Central memory CD8-positive, alpha-beta T cell (primary cell): ENCODE measurements at places on chromosomes 11 and 22.
A peak's percentile ranks its signal among the peaks of the same experiment; 100 is the strongest.

DNA sequence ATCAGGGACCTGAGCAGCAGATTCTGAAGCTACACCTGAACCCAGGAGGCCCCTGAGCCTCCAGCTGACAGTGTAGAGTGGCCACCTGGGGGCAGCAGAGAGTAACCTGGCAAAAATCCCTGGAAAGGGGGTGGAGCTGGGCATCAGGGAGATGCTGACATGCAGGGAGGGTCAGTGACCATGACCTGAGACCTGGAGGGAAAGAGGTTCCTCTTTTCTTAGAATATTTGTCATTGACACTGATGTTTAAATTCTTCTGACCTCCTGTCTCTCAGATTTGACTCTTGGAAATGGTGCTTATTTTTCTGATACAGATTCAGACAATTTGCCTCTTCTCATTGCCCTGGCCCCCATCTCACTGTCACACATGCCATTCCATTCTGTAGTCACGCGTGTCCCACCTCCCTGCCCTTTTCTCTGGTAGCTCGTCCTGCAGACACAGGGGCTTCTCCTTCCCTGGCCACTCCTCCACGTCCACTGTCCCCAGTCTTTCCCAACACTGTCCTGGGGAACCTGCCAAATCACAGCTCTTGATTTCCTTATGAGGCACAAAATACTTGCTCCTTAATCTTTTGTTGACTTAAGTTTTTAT lies 117.2 kb upstream of the IGLL5 start:
- H3K36me3 ChIP-seq, result peaks cover 2% of the 10 kb centered on the region
- H3K4me1 ChIP-seq, result peaks cover 80% of the 10 kb centered on the region
- no peak overlapping the region for H3K4me3 ChIP-seq
- H3K27ac ChIP-seq, result peak overlapping the region; percentile 79
- no peak for DNase-seq
- no peaks in the 10 kb centered on the region for H3K27me3 ChIP-seq

DNA sequence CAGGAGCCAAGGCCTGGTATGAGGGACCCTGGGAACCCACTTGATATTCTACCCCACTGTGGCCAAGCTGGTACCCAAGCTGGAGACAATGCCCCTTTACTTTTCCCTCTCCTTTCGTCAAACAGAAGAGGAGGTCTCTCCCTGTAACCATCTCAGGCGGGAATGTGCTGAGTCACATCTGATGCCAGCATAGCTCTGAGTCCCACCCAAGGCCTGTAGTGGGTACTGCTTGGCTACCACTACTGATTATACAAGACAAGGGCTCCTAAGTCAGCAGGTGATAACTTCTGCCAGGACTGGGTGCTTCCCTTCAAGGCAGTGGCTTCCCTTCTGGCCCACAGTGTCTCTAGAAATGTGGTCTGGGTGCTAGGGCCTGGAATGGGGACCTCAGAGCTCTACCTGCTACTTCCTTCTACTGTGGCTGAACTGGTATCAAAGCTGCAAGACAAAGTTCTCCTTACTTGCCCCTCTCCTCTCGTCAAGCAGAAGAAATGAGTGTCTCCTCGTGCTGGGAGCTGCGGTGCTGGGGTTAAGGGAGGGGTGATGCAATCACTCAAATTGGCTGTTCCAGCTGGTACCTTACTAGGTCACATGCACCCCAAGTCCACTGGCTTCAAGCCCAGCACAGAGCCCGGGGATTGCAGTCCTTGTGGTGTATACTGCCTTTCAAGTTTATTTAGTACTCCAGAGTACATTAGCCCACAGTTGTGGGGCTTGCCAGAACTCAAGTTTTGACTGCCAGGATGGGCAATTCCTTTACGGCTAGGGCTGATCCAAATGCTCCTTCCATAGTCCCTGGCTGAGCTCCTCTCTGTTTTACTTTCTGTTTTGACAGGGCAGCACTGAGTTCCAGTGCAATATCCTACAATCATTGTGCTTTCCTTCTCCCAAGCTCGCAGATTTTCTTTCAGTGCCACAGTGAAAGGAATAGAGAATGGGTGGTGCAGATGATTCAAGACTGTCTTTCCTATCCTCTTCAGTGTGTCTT lies 419.7 kb upstream of the CNTN5 start:
- DNase-seq, result no peak
- no peaks in the 10 kb centered on the region for H3K36me3 ChIP-seq
- no peak overlapping the region for H3K27ac ChIP-seq
- no peaks in the 10 kb centered on the region for H3K27me3 ChIP-seq
- no peak overlapping the region for H3K4me3 ChIP-seq

DNA sequence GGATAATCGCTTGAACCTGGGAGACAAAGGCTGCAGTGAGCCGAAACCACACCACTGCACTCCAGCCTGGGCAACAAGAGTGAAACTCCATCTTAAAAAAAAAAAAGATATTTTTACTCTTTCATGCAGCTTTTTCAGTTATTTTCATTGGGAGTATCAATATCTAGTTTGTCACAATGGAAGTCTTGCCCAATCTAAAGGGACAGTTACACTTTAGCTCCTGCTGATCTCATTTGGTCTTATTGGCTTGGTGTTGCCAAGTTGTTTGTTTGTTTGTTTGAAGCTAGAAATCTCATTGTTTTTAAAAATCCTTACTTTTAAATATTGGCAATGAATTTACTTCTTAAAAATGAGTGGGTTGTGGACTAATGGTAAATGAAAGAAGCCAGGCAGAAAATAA lies 24.7 kb downstream of the CEP295 start:
- H3K27ac ChIP-seq, result no peak overlapping the region
- no peaks in the 10 kb centered on the region for H3K27me3 ChIP-seq
- peaks cover 45% of the 10 kb centered on the region for H3K36me3 ChIP-seq
- no peak for DNase-seq

DNA sequence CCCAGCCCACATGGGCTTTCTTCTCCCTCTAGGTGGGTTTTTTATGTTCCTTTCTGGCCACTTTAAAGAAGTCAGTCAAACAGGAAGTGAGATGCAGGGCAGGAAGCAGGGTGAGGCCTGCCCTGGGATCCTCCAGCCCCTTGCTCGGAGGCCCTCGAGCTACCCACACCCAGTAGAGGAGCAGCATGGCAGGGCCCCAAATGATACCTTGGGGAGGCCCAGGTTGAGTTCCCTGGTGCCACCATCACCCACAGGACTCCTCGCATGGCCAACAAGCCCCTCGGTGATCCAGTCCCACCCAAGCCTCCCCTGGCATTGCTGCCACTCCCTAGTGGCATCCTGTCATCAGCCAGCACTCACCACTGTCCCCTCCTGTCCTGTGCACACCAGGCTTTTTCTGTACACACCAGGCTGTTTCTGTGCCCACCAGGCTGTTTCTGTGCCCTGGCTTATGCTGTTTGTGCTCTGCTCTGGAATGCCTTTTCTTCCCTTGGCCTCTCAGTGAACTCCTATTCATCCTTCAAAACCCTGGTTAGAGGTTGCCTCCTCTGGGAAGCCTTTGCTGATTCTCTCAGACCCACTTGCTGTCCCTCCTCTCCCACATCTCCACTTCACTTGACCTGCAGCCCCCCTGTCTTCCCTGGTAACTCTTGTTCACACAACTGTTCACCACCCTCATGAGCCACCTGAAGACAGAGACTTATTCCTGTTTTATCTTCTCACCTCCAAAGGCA lies 3.1 kb upstream of the PTGDR2 start:
- H3K36me3 ChIP-seq, result no peaks in the 10 kb centered on the region
- DNase-seq, result no peak
- H3K27me3 ChIP-seq, result no peaks in the 10 kb centered on the region
- peaks cover 13% of the 10 kb centered on the region for H3K4me1 ChIP-seq
- no peak overlapping the region for H3K27ac ChIP-seq

DNA sequence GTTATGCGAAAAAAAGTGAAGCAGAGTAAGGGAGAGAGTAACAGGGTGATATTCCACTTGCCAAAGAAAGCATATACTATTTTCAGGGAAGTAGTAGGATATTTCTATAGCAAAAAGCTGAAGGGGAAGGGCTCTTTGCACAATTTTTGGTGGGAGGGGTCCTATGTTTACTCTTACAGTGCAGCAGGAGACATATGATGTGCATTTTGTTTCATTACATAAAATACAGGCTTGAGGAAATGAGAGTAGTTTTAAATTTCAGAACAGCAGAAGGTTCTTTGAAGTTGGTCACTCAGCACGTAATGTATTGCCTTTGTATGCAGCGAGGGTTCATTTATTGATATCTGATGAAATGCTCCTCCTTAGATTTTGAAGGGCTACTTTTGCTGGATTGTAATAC lies 3.1 kb upstream of the PIK3IP1 start:
- H3K4me3 ChIP-seq, result peak overlapping the region; percentile 51
- H3K27me3 ChIP-seq, result no peaks in the 10 kb centered on the region
- DNase-seq, result no peak

DNA sequence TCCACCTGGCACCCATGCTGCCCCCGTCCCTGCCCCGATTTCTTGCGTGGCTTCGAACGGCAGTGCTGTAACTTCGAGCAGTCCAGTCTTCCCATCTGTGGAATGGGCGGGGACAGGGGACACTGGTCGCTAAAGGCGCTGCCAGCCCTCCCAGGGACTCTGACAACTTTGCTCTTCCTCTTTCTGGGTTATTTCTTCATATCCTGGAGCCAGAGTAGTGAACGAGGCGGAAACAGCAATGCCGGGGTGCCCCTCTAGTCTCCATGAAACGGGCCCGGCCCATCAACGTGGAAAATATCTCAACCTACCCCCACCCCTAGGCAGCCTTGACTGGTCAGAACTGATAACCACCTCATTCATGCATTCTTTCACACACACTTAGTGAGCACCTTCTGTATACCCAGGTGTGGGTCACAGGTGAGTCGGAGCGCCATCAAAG lies 42.8 kb downstream of the TRIOBP start:
- no peaks in the 10 kb centered on the region for H3K36me3 ChIP-seq
- H3K27me3 ChIP-seq, result peaks cover 6% of the 10 kb centered on the region
- H3K4me3 ChIP-seq, result no peak overlapping the region
- H3K4me1 ChIP-seq, result no peaks in the 10 kb centered on the region

DNA sequence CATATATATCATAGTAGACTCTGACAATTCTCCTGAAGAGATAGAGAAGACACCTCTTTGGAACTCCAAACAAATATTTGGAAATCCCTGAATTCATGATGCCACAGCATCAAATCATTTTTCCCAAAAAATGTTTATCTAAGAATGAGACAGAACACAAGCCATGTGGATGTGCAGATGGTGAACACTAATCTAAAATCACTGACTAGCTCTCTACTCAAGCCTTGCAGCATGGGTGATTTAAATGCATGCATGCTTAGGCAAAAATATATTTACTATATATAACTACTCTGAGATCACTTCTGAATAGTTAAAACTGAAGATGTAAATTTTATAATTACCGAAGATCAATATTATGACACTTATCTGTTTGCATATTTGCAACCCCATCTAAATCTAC lies 289.9 kb downstream of the GUCY1A2 start:
- no peak for DNase-seq
- no peaks in the 10 kb centered on the region for H3K27me3 ChIP-seq
- no peak overlapping the region for H3K4me3 ChIP-seq
- no peaks in the 10 kb centered on the region for H3K36me3 ChIP-seq

GRCh38 chr11:90192869-90193582 lies 29.8 kb downstream of the CHORDC1 start:
- H3K36me3 ChIP-seq, result peaks cover 9% of the 10 kb centered on the region
- no peaks in the 10 kb centered on the region for H3K27me3 ChIP-seq
- H3K4me1 ChIP-seq, result peaks cover 8% of the 10 kb centered on the region
- no peak for DNase-seq
- no peak overlapping the region for H3K27ac ChIP-seq
- no peak overlapping the region for H3K4me3 ChIP-seq
